Stimulated activated CD8-positive, alpha-beta memory T cell treated with anti-CD3 and anti-CD28 coated beads, Interleukin-7, amount 100 ng/mL, for 1 hour (primary cell): ENCODE measurements at places on chromosomes 1 and 21.

GRCh38 chr1:19708567-19709110 is 44.0 kb downstream of the HTR6 start:
- DNase-seq, result no peak

DNA sequence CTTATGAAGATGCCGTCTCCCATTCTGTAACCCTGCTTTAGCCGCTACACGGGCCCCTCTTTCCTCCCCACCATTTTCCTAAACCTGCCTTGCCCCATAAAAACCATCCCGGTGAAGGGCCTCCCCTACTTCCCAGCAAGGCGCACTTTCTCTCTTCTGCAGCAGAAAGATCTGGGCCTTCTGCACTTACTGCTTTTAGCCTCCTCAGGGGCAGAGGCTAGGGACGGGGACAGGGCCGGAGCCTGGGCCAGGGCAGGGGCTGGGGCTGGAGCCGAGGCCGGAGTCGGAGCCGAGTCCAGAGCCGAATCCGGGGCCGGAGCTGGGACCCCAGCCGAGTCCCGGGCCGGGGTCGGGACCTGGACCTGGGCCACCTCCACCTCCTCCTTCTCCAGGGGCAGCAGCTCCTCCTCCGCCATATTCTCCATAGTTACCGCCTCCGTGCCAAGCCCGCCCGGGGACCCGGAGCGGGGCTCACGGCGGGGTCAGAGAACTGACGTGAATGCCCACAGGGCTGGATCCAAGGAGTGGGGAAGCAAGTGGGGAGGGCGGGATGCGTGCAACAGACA is 382 bp downstream of the TRMT1L start:
- DNase-seq, result peak; percentile 13

DNA sequence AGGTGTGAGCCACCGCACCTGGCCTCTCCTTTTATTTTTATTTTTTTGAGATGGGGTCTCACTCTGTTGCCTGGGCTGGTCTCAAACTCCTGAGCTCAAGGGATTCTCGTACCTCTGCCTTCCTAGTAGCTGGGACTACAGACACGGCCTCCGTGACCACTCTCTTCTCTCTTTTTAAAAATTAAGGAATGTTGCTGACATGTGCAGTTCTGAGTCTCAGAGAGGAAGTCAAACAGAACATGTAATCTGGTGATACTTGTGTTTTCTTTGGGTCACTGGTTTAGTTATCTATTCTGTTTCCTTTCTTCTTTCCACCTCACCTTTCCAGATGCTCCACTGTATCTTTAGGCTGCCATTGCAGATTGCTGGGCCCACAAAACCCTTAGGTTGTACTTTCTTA is 2.7 kb downstream of the WDTC1 start:
- no peak for DNase-seq

DNA sequence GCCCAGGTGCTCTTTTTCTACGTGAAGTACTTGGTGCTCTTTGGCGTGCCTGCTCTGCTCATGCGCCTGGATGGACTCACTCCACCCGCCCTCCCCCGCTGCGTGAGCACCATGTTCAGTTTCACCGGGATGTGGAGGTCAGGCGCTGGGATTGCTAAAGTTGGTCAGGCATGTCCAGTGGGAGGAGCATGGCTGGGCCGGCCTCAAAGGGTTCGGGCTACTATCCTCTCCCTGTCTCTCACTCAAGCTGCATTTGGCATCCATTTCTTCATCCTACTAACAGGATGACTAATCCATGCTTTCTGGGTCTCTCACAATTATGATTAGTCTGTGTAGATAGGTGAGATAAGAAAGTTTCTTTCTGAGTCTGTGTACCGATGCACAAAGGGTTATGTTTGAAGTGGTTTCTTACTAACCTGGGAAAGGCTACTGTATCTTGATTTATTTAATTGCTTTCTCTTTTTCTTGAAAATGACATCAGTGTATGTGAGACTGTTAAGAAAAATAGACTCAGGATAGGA is 135.9 kb downstream of the HHAT start:
- no peak for DNase-seq

DNA sequence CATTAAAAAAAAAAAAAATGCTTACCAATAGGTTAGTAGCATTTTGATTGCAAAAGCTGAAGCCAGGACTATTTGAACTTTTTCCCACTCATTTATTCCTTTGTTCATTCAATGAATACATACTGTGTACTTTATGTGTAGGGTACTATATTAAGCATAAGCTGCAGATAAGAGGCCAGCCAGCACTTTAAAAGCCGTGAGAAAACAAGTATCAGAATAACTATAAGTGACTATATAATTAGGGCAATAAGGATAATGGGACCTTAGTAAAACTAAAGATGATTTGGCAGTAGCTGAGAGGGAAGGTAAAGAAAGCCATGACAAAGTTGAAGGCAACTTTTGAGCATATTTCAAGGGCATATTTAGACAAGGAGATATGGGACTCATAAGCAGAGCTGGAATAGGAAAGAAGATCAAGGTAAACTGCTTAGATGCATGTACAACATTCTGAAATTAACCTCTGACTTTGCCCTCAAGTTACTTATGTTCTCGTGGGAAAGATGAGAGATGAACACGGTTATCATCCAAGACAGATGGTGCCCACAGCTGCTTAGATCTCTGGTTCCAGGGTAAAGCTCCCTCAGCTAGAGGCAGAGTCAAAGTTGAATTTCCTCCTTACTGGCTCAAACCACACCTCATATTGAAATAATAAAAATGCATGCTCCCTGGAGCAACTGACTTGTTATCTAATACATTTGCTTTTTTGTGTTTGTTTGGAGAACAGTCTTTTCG is 44.0 kb upstream of the FMO2 start:
- no peak for DNase-seq
